ENCODE measurements at places on chromosomes 2 and 18.

GRCh38 chr2:157748371-157749142 lies 119.9 kb upstream of the ACVR1C start:
- DNase-seq: no peak

- DNase-seq: peak; percentile 12
Observed at GRCh38 chr2:74944987-74945787, 13.3 kb upstream of the POLE4 start.

DNA sequence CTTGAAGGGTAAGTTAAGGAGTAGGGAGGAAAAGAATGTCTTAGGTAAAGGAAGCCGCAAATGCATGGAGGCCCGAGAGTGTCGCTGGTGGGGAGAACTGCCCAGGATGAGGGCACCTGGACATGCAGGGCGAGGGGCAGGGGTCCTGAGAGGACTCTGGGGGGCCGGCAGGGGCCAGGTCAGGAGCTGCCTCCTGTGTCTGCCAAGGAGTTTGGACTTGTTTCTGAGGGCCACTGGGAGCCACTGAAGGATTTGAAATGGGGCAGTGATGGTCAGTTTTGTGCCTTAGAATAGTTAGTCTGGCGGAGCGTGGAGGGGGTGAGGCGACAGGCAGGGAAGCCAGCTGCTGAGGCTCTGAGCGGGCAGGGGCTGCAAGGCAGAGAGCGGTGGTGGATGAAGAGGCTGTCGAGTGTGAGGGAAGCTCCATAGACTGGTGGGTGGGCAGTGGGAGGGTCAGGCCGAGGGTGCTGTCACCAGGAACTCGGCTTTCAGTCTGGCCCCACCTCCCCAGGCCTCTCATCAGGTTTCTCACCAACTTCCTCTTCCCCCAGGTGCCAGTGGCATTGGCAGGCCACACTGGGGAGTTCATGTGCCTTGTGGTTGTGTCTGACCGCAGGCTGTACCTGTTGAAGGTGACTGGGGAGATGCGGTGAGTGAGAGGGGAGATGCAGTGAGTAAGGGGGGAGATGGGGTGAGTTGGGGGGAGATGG lies 14.7 kb upstream of the SLC4A3 start:
- DNase-seq: peak; percentile 69

GRCh38 chr2:95531254-95531771 lies 46.8 kb upstream of the TRIM43B start:
- DNase-seq: no peak

DNA sequence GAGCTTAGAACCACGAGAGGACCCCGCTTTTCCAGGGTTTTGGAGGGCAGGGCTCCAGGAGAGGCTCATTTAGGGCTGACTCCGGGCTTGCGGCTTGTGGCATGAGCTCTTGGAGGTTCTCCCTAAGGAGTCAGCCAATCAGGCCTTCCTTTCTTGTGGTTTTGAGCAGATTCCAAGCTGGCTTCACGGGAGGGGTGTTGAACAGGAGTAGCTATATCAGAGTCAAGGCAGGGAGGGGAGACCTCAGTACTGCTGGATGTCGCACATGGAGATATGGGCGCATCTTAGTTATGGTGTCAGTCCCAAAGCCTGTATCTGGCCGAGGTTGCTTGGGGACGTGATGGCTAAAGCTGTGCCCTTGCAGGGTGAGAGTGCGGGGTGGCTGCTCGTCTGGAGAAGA lies 98.6 kb downstream of the AGAP1 start:
- DNase-seq: no peak

DNA sequence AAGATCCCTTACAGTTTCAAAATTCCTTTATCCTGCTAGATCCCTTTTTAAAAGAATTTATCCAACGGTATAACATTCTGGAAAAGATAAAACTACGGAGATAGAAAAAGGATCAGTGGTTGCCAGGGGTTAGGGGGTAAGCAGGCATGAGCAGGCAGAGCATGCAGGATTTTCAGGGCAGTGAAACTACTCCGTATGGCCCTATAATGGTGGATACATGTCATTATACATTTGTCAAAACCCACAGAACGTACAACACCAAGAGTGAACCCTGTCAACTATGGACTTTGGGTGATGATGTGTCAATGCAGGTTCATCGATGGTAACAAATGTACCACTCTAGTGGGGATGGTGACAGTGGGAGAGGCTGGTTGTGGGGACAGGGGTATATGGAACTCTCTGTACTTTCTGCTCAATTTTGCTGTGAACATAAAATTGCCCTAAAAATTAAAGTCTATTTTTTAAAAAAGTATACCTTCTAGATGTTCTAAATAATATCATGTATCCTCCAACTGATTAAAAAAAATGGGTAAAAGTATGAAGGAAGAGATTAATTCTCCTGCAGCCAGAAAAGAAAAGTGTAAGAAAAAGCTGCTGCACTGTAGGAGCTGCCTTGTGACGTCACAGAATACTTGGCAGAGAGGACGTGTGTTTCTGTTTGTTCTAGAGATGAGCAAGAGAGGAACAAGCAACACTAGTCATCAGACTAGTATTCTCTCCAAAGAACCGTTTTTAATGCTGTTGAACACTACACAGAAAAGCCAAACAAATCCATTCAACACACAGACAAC lies 23.6 kb downstream of the ANKRD44 start:
- no peak for DNase-seq

GRCh38 chr2:40300391-40300790 lies 151.5 kb downstream of the SLC8A1 start:
- no peak for DNase-seq

DNA sequence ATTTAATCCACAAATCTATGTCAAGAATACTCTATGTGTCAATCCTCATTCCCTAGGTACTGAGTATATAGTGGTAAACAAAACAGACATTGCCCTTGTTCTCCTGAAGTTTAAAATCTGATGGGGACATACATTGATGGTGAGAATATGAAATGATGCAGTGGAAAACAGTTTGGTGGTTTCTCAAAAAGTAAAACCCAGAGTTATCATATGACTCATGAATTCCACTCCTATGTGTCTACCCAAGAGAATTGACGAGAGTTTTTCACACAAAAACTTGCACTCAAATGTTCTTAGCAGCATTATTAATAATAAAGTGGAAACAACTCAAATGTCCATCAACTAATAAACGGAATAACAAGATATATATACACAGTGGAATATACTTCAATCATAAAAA lies 586.7 kb downstream of the CCDC85A start:
- no peak for DNase-seq

Measured in RPMI8226 (cell line).